WTC11 (cell line): ENCODE measurements at places on chromosomes 11 and 22. TPM values are rescaled to one million over a fixed set of nuclear protein-coding genes. Genes with fewer than 3 reads are reported as not detected.

- no peak for DNase-seq
Measured at GRCh38 chr11:86904001-86904400, 51.2 kb downstream of the FZD4 start.

DCDC1 gene
- total RNA-seq, result 0.22 to 0.25 TPM (median 0.25 TPM) in 3 replicates

DNA sequence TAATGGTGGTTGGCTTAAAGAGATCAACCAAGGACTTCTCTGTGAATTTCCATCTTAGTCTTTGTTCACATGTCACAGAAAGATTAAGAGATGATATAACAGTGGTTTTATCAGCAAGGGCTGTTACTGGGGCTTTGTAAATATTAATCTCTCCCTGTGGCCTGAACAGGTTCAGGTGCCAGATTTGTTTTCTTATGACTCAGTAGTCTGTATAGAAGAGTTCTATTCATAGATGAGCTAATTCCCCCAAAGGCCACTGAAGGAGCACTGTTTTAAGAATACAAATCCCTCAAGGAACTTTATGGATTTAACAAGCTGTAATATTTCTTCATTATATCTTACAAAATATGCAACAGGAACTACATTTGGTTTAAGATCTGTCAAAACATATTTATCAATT is 50.4 kb downstream of the TCP11L1 start:
- DNase-seq, result no peak

DNA sequence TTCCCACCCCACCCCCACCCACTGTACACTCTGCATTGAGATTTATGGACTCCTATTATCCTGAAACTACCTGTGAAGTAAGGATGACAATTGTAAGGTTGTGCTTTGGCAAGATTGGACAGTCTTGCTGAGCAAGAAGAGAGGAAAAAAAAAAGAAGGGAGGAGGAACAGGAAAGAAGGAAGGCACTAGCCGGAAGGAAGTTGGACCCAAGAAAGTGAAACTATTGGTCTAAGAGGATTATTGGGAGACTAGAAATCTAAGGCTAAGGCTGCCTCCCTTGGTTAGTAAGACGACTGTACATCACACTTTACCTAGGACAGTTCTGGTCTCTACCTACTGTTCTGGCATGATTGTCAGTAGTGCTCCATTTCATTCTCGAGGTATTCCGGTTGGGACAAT is 12.1 kb upstream of the TRIM44 start:
- no peak for DNase-seq

DNA sequence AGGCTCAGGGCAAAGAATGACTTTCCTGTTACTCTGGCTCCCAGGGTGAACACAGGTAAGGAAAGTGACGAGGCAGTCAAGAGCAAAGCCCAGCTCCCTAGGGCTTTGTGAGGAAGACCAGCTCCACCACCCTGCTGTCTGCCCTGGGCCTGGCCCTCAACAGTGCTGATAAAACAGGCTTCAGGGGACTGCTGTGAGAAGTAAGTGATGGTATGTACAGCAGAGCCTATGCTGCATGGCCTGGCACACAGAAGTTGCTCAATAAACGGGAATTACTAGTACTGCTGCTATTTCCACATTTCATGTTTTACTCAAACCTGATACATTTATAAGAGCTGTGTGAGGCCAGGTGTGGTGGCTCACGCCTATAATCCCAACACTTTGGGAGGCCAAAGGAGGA is 50.3 kb downstream of the MICAL3 start:
- DNase-seq, result no peak
